ENCODE measurements at places on chromosomes 4 and X.

DNA sequence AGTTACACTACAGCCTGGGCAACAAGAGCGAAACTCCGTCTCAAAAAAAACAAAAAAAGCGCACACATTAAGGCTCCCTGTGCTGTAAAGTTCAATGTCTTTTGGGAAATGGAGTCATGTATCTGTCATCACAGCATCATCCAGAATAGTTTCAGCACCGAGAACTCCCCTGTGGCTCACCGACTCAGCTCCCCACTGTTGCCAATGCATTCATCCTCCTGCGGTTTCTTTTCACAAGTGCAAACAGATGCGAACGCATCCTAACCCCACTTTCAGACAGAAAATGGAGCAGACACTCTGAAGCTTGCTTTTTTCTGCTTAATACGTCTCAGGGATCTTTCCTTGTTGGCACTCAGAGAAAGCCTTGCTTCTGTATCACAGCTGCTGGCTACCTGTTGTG is 13.8 kb upstream of the SH3TC1 start:
- DNase-seq, result no peak

DNA sequence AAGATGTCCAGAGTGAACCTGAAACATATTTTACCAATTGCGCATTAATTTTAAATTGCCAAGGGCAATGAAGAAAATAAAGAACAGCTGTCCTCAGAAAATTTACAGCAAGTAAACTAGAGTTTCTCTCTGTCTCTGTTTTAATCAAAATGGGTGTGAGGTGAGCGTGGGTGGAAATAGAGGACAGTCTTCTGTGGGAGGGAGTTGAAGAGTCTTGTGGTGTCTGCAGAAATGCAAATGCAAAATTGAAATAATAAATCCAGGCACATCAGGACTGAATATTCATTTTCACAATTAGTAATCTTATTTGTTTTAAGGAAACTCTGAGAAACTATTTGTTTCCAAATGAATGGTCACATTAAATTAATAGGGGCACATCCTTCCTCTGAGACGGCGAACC is 192.0 kb downstream of the ARHGAP10 start:
- DNase-seq, result no peak

DNA sequence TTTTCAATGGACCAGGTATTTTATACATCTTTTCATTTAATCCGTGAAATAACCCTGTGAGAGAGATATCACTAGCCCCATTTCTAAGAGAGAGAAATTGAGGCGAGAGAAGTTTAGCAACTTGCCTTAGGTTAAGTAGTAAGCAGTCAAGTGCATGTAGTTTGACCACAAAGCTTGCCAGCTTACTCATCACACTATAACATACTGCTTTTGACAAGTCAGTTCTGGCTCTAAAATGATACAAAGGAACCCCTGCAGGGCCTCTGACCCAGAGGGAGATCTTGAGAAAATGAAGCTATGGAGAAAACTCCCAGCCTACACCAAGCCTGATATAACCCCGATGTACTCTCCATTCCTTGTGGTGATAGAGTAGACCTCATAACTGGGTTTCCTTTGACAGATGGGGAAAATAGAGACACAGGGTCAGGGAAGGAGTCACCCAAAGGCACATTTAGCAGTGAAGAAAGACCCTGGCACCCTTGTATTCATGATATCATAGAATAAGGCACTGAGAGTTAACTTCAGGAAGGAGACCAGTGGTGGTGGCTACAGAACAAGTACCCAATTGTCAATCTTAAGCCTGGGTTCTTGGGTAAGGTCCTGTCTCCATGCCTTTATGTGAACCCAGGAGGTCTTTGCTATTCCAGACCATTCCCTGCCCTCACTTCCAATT is 60.2 kb upstream of the MSN start:
- DNase-seq, result no peak

- DNase-seq, result no peak
These were observed 84.2 kb downstream of the CHRNA9 start for GRCh38 chr4:40419231-40419912.

GRCh38 chrX:51737091-51737490 is 6.2 kb upstream of the GSPT2 start:
- no peak for DNase-seq

- no peak for DNase-seq
These were observed 68.4 kb downstream of the MAOB start for GRCh38 chrX:43813898-43814297.

DNA sequence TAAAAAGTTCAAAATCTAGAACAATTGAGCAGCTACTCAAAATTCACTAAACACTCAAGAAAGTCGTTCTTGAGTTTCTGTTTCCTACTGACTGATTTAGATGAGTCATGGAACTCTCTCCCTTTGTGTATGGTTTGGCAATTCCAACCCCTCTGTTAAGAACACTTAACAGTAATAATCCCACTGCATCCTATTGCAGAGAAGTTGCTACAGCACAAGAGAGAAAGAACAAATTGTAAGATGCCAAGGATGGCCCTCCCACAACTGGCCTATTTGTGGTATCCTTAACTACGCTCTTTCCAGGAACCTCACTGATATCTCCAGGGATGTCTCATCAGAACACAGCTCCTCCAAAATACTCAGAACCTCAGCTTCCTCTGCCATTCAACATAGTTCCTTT is 701.8 kb upstream of the TENM3 start:
- no peak for DNase-seq

GRCh38 chrX:40966213-40966820 is 118.9 kb upstream of the USP9X start:
- DNase-seq, result no peak

DNA sequence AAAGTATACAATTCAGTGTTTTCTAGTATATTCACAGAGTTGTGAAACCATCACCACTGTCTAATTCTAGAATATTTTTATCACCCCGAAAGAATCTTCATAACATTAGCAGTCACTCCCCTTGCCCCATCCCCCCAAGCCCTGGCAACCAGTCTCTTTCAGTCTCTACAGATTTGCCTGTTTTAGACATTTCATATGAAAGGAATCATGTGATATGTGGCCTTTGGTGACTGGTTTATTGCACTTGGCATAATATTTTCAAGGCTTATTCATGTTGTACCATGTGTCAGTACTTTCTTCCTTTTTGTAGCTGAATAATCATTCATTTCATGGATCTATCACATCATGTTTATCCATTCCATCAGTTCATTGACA is 371.7 kb downstream of the AFF2 start:
- DNase-seq, result no peak

- no peak for DNase-seq
These were observed 138.0 kb downstream of the RPA4 start for GRCh38 chrX:97021680-97022079.

GRCh38 chrX:9581771-9582385 is 117.0 kb downstream of the TBL1X start:
- DNase-seq, result no peak

- DNase-seq, result no peak
These were observed 90.8 kb upstream of the NPFFR2 start for GRCh38 chr4:71941001-71941400.

DNA sequence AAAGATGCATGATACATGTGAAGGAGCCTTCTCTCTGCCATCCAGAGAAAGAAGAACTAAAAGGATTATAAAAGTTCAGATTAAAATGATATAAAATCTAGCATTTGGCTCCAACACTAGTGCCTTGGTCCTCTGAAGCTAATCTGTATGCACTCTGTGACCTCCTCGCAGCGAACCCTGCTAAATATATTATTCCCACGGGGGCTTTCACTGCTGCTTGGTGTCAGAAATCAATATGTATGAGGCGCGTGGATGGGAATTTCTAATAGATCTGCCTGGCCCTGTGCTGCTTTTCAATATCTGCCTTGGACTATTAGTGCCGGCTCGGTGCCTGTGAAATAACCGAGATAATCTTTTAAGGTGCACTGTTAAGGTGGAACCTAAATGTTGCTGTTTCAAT is 69.7 kb downstream of the CXXC4 start:
- DNase-seq, result no peak

DNA sequence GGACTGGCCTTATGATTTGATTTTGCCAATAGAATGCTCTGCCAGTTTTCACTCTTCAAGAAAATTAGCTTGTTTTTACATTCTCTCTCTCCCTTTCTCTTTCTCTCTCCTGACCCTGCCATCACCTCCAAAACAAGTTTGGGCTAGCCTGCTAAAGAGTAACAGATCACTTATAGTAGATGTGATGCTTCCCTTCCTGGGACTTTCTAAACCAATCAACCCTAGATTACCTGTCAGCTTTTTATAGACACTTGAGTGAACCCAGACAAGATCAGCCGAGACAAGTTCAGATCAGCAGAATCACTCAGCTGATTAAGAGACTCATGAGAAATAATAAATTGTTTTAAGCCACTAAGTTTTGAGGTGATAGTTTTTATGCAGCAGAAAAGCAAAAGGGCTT is 521.2 kb downstream of the ANKRD50 start:
- no peak for DNase-seq

GRCh38 chrX:123899701-123900100 is 39.8 kb downstream of the XIAP start:
- DNase-seq, result no peak

DNA sequence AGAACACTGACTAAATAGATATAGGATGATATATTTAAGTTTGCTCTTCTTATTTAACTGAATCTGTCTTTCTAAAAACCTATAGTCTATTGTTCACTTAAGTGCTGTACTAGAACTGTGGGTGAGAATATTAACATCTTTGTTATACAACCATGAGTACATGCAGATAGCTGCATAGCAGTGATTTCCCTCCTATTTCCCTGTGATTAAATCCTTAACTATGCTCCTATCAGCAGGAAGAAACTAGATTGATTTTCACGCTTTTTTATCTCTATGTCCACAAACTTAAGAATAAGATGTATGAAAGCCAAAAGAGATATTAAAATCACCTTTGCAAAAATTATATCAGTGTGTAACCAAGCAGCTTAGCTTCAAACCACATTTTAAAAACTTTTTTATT is 11.3 kb upstream of the UGT2A3 start:
- DNase-seq, result no peak

DNA sequence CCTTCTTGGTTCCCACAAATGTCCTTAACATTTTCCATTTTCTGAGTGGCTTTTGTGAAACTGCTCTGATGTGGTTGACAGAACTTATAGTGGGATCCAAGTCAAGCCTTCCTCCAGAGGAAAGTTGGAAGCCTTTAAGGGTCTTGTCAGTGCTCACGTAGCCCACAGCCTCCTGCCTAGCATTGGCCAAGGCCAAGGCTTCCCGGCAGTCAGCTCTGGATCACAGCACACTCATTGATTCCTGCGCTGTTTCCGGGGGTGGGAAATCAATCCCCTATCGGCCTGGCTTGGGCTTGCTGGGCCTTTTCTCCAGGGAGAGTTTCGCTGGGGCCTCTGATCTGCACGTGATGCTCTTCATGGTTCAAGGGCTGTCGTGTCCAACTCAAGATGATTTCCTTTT is 76.1 kb downstream of the SLC9A6 start:
- no peak for DNase-seq

DNA sequence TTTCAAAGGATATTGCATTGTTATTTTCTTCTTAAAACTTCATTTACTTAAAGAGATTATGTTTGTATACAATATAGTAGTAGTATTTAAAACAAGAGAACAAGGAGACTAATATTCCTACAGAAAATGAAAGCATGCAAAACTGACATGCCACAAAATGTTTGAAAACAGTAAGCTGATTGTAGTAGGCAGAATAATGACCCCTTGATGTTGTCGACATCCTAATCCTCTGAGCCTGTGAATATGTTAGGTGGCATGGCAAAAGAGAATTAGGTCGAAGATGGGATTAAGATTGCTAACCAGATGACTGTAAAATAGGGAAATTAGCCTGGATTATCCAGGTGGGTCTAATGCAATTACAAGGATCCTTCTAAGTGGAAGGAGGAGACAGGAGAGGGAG is 522.2 kb upstream of the NR3C2 start:
- no peak for DNase-seq

- DNase-seq, result no peak
These were observed 16.2 kb downstream of the ANK2 start for GRCh38 chr4:113065629-113066028.

DNA sequence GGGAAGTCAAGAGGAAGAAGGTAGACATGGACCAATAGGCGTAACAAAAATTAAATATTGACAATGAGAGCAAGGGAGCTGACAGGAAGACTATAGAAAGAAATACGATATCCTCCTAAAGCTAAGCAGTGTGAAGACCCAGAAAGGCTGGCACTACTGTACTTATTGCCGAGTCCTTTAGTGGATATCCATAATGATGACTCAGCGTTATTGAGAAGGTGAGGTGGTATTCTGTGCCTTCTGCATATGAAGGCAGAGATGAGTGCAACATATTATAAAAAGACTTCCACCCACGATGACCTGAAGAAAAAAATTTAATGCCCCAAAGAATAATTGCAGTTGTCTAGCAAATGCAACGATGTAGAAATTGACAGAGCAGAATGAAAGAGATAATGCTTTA is 13.0 kb upstream of the MCF2 start:
- DNase-seq, result no peak

DNA sequence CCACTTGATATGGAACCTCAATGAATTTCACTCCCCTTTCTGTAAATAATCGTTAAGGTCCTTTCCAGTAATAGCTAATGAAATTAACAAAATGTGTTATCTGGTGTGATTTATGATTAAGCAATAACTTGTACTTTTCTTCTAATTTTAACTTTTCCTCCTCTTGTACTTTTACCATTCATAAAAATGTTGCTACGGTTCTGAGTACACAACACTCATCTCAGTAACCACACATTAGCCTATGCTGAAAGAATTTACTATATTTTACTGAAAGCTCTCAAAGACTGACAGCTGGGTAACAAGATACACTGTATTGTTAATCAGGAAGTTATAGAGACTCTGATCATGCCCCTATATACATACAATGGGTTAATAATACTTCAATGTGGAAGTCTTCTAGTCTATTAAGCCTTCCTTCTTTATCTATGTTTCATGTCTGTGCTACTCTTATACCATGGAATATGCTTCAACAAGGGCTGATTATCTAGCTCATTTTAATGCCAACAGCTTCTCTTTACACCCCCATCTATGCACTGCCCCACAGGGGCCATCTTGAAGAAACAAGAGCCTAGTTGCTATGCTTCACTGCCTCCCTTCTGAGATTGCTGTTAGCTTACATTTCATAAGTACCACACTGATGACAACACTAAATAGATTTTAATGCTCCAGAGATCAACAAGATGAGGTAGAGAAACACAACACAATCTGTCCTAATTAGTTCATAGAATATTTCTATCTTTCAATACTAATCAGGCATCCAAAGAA is 39.1 kb downstream of the LAMP2 start:
- DNase-seq, result no peak

DNA sequence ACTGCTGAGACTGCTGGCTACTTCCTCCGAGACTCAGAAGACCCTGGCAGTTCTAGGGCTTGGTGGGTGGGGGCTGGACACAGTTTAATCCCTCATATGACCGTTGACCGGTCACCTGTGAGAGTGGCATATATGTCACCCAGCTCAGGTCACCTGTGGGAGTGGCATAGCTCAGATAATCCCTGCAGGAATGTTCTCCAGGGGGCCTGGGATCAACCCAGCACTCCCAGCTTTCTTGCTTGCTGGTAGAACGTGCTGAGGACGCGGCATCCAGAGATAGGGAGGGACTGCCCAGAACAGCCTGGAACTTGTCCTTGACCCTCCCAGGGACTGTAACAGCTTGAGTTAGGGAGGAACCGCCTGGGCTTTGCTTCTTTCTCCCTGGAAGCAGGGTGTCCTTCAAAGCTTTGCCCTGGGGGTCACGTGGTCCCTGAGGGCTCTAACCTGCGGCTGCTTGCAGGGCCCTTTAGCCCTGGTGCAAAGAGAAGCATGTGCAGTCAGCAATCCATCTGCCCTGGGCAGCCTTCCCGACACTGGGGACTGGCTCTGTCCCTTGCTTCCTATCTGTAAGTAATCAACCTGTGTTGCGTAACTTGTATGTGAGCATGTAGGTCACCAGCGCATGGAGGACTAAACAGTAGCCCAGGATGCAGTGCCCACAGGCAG is 55.3 kb downstream of the ZFYVE28 start:
- no peak for DNase-seq
